ENCODE measurements at places on chromosomes 4 and X.

DNA sequence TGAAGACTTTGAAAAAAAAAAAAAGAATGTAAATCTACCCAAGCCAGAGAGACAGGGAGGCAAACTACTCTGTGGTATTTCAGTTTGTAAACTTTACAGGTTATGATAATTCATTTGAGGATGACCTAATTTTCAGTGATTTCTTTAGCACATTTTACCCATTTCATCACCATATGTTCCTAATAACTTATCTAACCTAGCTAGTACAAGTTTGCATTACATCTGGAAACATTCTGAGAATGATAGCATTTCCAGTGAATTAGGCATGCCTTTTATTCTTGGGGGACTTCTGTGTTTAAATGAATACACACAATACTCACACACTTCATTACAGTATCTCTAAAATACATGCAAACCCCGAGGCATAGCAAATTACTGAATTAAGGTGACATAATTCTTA lies 1055.5 kb downstream of the PCDH18 start:
- no peak for DNase-seq

DNA sequence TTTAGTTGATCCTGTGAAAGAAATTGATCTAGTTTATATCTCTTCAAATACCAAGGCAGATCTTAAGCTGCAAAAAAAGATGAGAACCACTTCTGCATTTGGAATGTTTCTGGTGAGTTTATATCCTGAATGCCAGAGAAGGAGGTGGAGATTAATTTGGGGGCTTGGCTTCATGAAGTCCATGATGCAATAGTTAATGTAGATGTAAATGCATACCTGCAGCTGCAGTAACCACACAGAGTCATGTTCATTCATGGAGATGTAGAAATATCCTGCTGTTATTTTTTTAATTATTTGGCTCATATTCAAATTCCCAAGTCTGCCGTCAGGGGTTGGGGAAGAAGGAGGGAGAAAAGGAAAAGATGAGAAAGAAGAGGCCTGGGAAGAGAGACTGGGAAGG lies at the start of gene SULT1E1:
Gene SULT1E1, minus strand, starts transcription at position 94 of the 400 bp plus-strand sequence. CDS start 2,501 bp downstream, outside the sequence.
- DNase-seq: no peak

- no peak for DNase-seq
Measured at GRCh38 chr4:71074452-71075299, 81.2 kb downstream of the DCK start.

DNA sequence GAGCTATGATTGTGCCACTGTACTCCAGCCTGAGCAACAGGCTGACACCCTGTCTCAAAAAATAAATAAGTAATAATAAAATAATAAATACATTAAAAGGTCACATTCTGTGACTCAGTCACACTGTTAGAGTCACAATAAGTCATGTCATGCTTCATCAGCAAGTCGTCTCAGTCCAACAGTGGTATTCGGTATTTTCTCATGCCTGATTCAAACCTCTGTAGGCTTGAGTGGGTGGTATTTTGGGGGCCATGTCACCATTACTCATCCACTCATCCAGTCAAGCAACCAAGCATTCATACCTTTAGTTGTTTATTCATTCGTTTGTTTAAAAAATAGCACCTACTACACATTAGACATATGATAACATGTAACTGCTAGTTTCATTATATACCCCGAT lies 46.9 kb downstream of the SUPT20HL2 start:
- no peak for DNase-seq

GRCh38 chr4:131609039-131609438 lies 1540.1 kb upstream of the PCDH10 start:
- DNase-seq: no peak

DNA sequence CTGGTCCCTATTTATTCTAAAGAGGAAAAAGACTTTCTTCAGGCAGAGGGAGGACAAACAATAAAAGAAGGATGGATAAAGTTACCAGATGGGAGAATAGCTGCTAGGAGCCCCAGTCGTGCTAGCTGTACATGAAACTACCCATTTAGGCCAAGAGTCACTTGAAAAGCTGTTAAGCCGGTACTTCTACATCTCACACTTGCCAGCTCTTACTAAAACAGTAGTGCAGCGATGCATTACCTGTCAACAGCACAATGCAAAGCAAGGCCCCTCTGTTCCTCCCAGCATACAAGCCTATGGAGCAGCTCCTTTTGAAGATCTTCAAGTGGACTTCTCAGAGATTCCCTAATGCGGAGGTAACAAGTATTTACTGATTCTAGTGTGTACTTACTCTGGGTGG lies 1138.8 kb downstream of the ARAP2 start:
- DNase-seq: no peak

GRCh38 chr4:114615435-114615834 lies 16.8 kb downstream of the UGT8 start:
- DNase-seq: no peak

Data from stimulated activated CD4-positive, alpha-beta T cell treated with anti-CD3 and anti-CD28 coated beads, TNF-alpha, amount 100 ng/mL, for 1 hour (primary cell).